ENCODE measurements at places on chromosomes 1 and 21. TPM values are rescaled to one million over a fixed set of nuclear protein-coding genes. Genes with fewer than 3 reads are reported as not detected.

The AIRE gene
- not detected for polyA plus RNA-seq

The C4BPB gene
- polyA plus RNA-seq = 0.24 TPM

The ESPN gene
- not detected for polyA plus RNA-seq

The FAM177B gene
- not detected for polyA plus RNA-seq

The TGFB2 gene
- polyA plus RNA-seq = 0.07 TPM

The THEM5 gene
- polyA plus RNA-seq = not detected

The CDA gene
- 0.30 TPM for polyA plus RNA-seq

The KCNE1 gene
- polyA plus RNA-seq = not detected

DNA sequence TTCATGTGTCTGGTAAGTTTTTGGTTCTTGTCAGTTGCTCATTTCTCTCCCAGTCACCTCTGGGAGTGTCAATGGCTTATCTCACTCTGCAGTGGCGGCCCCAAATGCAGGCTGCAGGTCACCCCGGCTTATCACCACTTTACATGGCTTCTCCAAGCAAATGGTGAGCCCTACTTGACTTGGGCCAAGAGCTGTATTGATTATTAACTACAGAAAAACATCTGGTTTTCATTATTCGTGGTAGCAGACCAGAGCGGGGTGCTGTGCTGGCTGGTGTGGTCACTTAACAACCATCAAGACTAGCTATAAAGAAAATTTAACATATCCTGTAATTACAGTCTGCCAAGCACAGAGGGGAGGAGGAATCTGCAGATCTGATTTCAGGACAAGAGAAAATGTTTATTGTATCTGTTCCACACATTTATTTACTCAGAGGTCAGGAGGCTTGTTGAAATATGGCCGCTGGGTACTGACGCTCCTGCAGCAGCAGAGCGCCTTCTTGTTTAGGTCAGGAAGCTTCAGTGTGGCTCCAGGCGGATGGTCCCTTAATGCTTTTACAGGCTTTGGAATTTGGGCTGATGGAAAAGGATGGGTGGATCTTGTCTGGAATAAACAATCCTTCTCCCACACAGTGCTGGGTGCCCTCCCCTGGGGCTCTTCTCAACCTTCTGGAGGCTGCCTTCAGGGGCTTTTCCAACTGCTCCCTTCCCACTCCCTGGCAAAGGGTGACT is 87.8 kb downstream of the HLX start:
- DNase-seq = no peak

DNA sequence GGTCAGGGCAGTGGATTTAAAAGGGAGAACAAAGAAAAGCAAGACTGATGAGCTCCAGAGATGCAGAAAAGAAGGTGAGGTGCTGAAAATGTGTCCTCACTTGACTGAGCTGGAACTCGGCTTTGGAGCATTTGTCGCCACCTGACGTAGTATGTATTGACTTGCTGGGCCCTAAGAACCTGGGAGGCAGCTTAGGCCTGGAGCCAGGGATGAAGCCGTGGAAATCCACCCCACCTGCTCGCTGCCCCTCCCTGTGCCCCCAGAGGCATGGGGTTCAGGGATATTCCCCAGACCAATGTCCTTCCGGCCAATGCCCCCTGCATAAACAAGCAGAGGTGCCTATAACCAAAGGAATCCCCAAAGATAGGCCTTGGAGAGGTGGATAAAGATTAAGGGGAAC is 14.3 kb downstream of the MRAP start:
- DNase-seq = no peak

GRCh38 chr21:35641271-35642016 is 418.9 kb downstream of the SETD4 start:
- no peak for DNase-seq

- no peak for DNase-seq
Observed at GRCh38 chr1:160827418-160827817, 31.4 kb downstream of the LY9 start.

- DNase-seq = no peak
Observed at GRCh38 chr1:64343105-64343822, 126.7 kb upstream of the CACHD1 start.

- no peak for DNase-seq
Observed at GRCh38 chr1:32728413-32729077, 26.0 kb upstream of the SYNC start.

GRCh38 chr1:24369801-24370200 is 43.8 kb downstream of the STPG1 start:
- DNase-seq = no peak

- DNase-seq = no peak
Observed at GRCh38 chr1:58307431-58307830, 239.1 kb downstream of the OMA1 start.

DNA sequence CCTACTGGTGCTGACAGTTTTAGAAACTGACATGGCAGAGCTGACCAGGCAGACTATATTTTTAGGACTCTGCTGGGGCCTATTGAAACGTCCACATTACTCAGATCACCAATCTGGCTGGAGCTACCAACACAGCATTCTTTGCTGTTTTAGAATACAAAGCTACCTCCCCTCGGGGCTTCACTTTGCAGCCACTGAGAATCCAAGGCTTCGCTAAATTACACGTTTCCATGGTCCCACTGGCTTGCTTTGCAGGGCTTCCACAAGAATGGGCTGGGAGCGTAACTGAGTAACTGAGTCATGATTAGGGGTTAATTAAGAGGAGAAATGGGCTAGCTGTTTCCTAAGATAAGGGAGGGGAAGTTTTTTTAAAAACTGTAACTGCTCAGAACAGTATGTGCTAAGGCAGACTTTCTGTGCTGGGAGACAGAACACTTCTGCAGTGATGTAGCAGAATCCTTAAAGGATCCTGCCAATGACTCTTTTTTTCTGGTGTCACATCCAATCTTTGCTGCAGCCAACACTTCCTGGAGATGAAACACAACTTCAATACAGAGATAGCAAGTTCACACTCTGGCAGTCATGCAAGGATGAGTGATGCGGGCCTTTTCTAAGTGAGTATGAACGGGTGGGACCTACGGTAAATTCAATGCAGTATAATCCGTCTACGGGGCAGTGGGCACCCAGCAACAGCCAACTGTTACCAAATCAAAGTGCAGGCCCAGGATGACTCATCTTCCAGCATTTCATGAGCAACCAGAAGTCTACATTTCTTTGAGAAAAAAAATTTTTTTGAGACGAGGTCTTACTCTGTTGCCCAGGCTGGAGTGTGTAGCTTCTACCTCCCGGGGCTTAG is 21.5 kb downstream of the NDUFS5 start:
- DNase-seq = no peak

DNA sequence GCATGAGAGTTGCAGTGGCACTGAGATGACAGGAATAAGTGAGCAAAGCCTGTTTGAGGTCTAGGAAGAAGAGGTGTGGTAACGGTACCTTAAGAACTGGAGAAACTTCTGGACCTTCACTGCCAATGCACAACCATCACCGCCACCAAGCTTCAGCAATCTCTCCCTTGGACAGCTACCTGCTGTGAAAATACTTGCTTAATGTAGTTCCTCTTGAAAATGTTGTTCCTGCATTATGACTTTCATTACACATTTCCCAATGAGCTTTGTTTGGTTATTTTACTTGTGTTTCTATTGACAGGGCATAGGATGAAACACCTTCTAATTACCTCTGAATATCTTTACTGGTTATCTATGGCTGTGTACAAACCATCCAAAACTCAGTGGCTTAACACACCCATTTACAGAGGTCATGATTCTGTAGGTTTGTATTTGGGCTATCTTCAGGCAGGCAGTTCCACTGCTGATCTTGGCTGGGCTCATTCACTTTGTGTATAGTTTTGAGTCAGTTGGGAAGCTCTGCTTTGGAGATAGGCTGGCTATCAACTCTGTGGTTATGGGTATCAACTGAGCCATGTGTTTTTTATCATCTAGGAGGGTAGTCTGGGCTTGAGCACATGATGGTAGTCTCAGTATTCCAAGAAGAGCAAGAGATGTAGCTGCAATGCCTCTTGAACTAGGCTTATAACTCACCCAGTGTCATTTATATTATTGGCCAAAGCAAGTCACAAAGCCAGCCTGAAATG is 149.4 kb downstream of the ELAVL4 start:
- DNase-seq = no peak

- DNase-seq = no peak
Observed at GRCh38 chr1:208604295-208604694, 360.1 kb upstream of the PLXNA2 start.

DNA sequence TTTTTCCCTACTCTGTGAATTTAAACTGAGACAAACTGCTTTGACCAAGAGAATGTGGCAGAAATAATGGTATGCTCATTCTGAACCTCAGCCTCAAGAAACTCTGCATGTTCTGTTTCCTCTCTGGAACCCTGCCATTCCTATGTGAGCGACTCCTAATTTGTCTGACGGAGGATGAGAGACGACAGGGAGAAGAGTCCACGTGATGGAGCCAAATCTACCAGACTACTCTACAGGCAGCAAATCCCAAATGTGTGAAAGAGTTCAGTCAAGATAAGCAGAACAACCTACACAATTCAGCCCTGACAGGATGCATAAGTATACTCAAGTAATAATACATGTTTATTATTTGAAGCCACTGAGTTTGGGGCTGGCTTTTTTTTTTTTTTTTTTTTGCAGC is 153.5 kb downstream of the DPYD start:
- no peak for DNase-seq

- no peak for DNase-seq
Observed at GRCh38 chr1:40245686-40246085, 2.1 kb upstream of the TMCO2 start.

DNA sequence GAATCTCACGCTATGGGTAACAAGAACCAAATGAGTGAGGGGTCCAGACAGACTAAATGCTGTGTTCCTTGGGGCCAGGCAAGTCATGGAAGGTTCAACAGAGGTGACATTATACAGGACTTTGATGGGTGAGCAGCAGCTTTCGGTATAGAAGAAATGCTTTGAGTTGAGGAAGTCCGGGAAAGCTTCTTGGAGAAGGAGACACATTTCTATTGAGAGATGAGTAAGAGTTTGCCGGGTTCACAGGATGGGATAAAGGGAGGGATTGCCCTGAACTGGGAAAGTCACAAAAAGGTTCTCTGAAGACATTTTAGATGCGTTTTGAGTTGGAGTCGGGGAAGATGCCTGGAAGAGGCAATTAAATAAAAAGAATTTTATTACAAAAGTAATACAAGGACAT is 580 bp upstream of the AZIN2 start:
- no peak for DNase-seq

- DNase-seq = no peak
Observed at GRCh38 chr1:119713749-119714456, 2.2 kb downstream of the PHGDH start.

- DNase-seq = no peak
Observed at GRCh38 chr1:223331301-223331700, 32.7 kb downstream of the SUSD4 start.

DNA sequence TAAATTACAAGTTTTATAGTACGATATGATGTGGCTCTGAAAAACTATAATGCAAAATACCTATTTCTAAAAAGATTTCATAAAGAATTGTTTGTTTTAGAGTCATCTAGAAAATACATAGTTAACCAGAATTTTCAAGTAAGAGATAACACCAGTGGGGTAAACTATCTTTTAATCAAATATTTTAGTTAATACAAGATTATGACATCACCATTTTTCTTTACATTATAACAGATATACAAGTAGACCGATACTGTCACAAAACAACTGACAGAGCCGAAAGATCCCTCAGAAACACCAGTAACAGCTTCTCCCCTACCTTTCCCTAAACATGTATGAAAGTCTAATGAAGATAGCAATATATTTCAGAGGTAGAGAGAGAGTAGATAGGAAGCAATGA is 54.2 kb downstream of the EPS15 start:
- no peak for DNase-seq

DNA sequence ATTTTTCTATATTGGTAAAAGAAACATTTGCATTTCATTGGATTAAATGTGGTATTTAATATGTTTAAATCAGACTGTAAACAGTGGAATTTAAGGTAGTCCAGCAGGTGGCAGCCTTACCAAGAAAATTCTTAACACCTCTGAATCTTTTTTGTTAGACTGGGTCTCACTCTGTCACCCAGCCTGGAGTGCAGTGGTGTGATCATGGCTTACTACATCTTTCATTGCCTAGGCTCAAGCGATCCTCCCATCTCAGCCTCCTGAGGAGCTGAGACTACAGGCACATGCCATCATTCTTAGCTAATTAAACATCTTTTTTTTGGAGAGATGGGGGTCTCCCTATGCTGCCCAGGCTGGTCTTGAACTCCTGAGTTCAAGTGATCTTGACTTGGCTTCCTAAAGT is 98.8 kb downstream of the RABGAP1L start:
- peak; percentile 19 for DNase-seq

DNA sequence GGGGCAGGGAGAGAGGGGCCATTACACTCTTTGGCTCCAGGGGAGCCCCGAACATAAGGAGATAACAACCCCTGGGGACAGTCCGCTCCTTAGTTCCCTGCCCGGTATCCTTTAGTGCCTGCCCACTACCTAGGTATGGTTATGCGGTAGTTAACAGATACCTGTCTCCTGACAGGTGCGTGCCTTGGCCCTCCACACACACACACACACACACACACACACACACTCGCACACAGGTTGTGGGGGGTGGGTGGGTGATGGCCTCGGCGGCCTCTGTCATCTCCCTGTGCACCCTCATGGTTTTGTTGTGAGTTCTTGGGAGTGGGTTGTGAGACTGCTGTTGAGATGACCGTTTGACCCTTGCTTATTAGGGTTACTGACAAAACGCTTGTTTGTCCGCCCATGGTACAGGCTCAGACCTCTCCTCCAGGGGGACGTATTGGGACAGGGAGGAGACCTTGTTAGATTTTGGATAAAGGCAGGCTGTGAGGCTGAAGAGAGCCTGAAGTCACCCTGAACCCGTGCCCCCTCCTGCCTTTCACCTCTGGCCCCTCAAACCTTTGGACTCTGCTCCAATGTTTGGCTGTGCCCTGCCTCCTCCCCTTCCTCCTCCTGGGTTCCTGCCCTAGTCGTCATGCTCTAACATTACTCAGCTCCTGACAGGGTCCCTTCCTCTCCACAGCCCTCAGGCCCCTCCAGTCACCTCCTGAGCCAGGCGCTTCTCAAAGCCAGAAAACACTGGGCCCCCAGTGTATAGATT is 979 bp downstream of the RASSF5 start:
- no peak for DNase-seq

GRCh38 chr1:119485201-119485600 is 21.8 kb upstream of the HSD3B1 start:
- DNase-seq = no peak

DNA sequence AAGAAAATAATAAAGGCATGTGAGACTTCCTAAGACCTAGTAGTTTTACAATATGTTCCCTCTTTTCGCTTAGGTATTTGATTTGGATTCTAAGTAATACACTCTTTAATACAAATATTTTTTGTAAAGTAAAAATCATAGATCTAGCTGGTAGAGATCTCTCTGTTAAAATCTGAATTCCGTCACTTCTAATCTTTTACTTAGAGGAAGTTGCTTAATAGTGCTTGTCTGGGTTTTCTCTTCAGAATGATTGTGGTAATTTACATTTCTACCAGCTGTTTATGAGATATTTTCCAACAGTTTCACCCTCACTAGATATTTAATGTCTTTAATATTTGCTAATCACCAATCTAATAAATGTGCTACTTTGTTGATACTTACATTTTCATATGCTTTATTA is 23.3 kb downstream of the RBM11 start:
- DNase-seq = no peak

GRCh38 chr1:170252851-170253579 is 107.3 kb downstream of the NTMT2 start:
- DNase-seq = no peak

GRCh38 chr1:172533513-172534151 is 682 bp downstream of the SUCO start:
- DNase-seq = peak; percentile 60

- DNase-seq = no peak
Observed at GRCh38 chr1:145942871-145943270, 14.9 kb downstream of the LIX1L start.

Measured in immature natural killer cell (primary cell).